T-cell (primary cell): ENCODE measurements at places on chromosomes 6 and 20.
A peak's percentile ranks its signal among the peaks of the same experiment; 100 is the strongest.

- DNase-seq: no peak
- H3K27ac ChIP-seq: no peak overlapping the region
- peaks cover 10% of the 10 kb centered on the region for H3K4me1 ChIP-seq
- H3K27me3 ChIP-seq: no peaks in the 10 kb centered on the region
These were observed 775 bp downstream of the MTFR2 start for GRCh38 chr6:136249336-136249735.

DNA sequence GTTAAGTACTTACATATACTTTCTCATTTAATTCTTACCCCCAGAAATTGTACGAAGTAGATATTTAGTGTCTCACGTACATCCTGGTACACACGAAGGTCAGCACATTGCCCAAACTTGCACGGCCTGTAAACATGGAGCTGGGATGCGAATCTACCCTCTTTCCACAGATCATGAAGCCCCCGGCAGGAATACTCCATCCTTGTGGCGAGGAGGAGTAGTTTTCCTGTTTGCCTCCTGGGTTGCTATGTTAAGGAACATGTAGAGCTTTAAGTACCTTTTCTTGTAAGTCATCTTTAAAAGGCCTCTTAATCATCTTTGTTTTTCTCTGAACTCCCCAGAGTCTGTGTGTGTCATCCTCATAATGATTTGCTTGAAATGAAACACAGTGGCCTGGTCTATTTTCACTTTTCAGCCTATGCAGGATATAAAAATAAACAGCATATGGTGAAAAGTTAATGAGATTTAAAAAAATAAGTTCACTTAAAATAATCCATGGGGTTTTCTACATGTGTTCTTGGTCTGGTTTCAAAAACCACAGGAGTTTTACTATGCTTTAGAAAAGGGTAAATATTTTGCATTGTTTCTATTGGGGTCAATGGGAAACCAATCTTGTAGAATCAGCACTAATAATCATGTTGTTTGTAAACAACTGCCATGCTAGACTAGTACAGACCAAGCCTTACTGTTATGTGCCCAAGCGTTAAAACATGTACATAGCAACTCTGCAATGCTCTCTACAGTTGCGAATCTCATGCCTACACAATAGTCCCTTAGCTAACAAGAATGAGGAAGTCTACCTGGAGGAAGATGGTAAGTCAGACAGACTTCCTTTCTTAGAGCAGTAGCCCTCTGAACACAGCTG, 9.3 kb upstream of the ARID1B start:
- no peaks in the 10 kb centered on the region for H3K36me3 ChIP-seq
- DNase-seq: no peak
- peaks cover 3% of the 10 kb centered on the region for H3K27me3 ChIP-seq
- no peak overlapping the region for H3K27ac ChIP-seq

- no peaks in the 10 kb centered on the region for H3K4me1 ChIP-seq
- H3K27ac ChIP-seq: no peak overlapping the region
- no peak for DNase-seq
- no peaks in the 10 kb centered on the region for H3K36me3 ChIP-seq
- H3K27me3 ChIP-seq: peaks cover 7% of the 10 kb centered on the region
These were observed 177.6 kb downstream of the CDH4 start for GRCh38 chr20:61429458-61430227.

DNA sequence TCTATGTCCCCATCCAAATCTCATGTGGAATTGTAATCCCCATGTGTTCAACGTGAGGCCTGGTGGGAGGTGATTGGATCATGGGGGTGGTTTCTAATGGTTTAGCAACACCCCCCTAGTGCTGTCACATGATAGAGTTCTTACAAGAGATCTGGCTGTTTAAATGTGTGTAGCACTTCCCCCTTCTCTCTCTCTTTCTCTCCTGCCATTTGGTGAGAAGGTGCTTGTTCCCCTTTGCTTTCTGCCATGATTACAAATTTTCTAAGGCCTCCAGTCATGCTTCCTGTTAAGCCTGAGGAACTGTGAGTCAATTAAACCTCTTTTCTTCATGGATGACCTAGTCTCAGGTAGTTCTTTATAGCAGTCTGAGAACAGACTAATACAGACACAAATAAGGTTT, 165.4 kb downstream of the OGFRL1 start:
- H3K4me1 ChIP-seq: no peaks in the 10 kb centered on the region
- H3K36me3 ChIP-seq: no peaks in the 10 kb centered on the region
- H3K4me3 ChIP-seq: no peak overlapping the region

DNA sequence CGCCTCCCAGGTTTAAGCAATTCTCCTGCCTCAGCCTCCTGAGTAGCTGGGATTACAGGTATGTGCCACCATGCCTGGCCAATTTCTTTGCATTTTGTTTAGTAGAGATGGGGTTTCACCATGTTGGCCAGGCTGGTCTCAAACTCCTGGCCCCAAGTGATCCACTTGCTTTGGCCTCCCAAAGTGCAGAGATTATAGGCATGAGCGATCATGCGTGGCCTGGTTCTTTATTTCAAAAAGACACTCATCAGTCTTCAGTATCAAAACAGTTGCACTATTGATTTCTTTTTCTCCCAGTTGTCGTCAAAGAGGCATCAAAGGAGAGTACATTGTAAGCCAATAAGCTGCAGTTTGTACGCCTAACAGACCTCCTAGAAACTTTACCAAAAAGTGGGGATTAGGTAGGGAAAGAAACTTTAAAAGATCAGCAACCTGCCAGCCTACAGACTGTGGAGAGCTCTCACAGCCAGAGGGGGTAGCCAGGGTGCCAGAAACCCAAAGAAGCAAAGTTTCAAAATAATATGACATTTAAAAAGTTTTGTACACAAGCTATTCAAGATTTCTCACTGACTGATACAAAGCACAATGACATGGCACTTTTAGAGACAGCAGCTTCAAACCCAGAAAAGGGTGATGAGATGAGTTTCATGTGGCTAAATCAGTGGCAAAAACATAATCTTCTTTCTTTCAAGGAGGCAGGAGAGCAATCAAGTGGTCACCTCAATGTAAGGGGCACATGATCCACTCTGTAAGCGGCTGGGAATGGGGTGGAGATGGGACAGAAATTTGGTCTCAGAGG, 83.0 kb upstream of the RALY start:
- no peaks in the 10 kb centered on the region for H3K4me1 ChIP-seq
- H3K27me3 ChIP-seq: no peaks in the 10 kb centered on the region
- H3K27ac ChIP-seq: no peak overlapping the region

GRCh38 chr6:3466488-3467219, 9.8 kb upstream of the SLC22A23 start:
- no peaks in the 10 kb centered on the region for H3K4me1 ChIP-seq
- no peak overlapping the region for H3K27ac ChIP-seq
- no peaks in the 10 kb centered on the region for H3K36me3 ChIP-seq
- no peak overlapping the region for H3K4me3 ChIP-seq

DNA sequence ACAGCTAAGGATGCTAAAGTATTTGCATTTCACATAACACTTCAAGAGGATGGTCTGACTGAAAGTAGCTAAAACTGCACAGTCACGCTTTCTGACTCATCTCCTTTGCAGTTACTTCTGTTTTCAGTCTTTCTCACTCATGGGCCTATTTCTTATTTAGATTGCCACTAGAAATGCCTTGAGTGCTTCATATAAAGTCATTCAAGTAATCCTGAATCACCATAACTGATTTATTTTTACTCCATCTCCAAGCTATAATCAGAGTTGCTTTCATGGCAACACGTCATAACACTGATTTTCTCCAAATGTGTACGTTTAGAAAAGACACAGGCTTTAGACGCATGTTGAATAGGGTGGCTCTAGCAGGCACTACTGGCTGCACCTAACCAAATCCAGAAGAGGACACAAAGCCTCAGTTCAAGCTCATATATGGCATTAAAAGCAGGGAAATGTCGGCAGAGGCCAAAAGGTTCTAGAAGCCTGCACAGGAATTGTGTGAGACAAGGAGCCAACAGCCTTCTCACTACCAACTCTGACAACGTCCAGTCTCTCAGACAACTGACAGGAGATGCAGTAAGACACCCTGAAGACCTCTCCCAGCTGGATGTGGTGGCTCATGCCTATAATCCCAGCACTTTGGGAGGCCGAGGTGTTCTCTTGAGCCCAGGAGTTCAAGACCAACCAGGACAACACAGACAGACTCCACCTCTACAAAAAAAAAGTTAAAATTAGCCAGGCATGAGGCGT, 64.1 kb upstream of the BEND6 start:
- no peak for DNase-seq
- H3K4me3 ChIP-seq: no peak overlapping the region
- H3K27ac ChIP-seq: no peak overlapping the region
- H3K36me3 ChIP-seq: no peaks in the 10 kb centered on the region
- no peaks in the 10 kb centered on the region for H3K27me3 ChIP-seq

DNA sequence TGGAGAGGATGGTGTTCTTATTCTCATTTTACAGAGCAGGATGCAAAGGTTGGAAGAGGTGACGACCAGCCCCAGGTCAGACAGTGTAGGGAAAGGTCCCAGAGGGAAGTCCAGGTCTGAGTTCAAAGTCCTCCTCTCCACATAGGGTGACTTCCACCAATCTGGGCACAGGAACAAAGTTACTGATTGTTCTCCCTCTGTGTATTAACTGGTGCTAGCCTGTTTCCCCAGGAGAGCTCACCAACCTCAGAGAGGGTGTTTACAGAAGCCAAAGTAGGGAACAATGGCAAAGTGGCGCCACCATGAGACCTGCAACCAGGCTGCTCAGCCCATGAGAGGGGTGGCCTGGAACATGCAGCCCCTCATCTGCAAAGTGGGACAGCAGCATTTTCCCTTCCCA, 16.8 kb upstream of the SIRPB1 start:
- peaks cover 14% of the 10 kb centered on the region for H3K4me1 ChIP-seq
- no peaks in the 10 kb centered on the region for H3K27me3 ChIP-seq
- DNase-seq: no peak

DNA sequence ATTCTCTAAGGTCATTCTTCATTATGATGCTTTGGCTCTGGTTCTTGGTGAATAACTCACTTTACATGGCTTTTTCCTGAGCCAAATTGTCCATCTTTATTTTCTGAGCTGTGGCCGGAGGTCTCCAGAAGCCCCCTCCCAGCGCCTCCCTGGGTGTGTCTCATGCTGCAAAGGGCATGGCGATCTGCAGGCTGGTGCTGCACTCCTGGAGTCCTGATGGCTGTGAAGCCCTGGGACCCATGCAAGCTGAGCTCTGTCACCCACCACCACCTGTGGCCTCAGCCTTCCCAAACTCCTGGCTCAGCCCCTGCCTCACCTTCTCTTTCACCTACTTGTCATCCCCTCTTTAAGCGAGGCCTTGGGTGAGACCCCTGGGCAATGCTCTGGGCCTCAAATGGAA, 96.9 kb downstream of the CEBPB start:
- no peak overlapping the region for H3K27ac ChIP-seq
- H3K27me3 ChIP-seq: no peaks in the 10 kb centered on the region

DNA sequence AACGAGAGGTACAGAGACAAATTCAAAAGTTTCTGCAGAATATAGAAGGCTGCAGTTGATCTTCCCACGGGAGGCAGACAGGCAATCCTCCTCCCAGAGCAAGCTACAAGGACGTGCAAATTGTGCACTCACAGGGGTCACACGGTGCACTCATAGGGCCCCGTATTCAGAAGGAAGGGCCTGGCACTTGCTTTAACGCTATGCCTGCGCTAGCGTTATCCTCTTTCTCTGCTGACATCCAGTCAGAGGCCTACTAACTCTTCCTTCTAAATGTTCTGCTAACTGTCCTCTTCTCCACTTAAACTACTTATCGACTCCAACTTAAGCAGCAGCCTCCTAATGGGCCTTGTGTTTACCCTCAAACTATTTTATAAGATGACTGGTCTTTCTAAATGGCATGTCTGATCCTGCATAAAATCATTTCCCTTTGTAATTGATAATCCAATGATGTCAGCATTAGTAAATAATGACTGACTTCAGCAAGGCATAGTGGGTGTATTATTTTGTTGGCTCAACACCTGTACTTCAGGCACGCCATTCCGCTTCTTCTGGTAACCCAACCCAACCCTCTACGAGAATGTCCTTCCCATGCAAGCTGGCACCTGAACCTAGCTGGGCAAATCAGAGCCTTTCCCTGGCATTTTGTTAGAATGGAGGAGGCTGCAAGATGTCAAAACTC, 2.2 kb downstream of the IFNGR1 start:
- peaks cover 37% of the 10 kb centered on the region for H3K4me1 ChIP-seq
- peak overlapping the region; percentile 78 for H3K4me3 ChIP-seq
- no peaks in the 10 kb centered on the region for H3K36me3 ChIP-seq
- DNase-seq: no peak

DNA sequence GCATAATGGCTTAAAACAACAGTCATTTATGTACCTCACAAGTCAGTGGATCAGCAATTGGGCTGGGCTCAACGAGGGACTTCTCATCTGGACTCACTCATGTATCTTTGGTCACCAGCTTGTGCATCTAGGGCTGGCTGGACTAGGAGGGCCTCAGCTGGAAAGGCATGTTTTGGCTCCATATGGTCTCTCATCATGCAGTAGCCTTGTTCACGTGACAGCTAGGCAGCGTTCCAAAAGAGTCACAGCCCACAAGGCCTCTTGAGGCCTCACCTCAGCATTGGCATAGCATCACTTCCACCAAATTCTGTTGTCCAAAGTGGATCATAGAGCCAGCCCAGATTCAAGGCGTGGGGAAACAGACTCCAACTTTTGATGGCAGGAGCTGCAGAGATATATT, 110.1 kb downstream of the MAFB start:
- H3K27ac ChIP-seq: no peak overlapping the region
- H3K4me1 ChIP-seq: no peaks in the 10 kb centered on the region
- no peak for DNase-seq
- peaks cover 7% of the 10 kb centered on the region for H3K27me3 ChIP-seq
- H3K4me3 ChIP-seq: no peak overlapping the region

DNA sequence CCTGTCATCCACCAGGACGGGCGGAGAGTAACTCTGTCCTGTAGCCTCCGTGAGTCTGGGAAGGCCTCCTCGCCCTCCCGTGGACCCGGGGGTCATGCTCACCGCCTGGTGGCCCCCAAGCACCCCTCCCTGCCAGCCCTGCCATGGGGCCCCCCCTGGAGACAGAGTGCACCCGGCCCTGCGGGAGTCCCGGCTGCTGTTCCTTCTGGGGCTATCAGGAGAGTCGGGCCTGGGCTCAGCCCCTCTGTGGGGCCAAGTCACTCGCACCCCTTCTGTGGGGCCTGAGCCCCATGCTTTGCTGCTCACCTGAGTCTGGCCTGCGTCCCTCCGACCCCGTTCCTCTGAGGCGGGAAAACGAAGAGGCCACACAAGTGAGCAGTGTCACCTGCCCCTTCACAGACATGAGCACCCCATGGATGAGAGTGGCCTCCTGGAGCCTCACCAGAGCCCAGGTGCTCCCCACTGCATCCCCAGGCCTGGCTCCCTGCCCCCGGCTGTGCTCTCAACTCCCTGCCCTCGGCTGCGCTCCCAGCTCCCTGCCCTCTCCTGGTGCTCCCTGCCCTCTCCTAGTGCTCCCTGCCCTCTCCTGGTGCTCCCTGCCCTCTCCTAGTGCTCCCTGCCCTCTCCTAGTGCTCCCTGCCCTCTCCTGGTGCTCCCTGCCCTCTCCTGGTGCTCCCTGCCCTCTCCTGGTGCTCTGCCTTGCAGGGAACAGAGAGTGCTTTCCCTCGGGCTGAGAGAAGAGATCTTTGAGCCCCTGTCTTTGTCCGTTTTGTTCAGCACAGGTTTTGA, 4.6 kb upstream of the CHRNA4 start:
- no peak overlapping the region for H3K4me3 ChIP-seq
- peaks cover 72% of the 10 kb centered on the region for H3K27me3 ChIP-seq
- DNase-seq: no peak
- H3K27ac ChIP-seq: no peak overlapping the region
- no peaks in the 10 kb centered on the region for H3K4me1 ChIP-seq
- no peaks in the 10 kb centered on the region for H3K36me3 ChIP-seq

- peak overlapping the region; percentile 30 for H3K4me3 ChIP-seq
- no peaks in the 10 kb centered on the region for H3K27me3 ChIP-seq
- H3K27ac ChIP-seq: peak overlapping the region; percentile 15
- H3K4me1 ChIP-seq: peaks cover 29% of the 10 kb centered on the region
- H3K36me3 ChIP-seq: no peaks in the 10 kb centered on the region
- DNase-seq: no peak
These were observed 21.3 kb upstream of the RREB1 start for GRCh38 chr6:7086488-7086887.
